ENCODE measurements at places on chromosomes 5 and 9. TPM values are rescaled to one million over a fixed set of nuclear protein-coding genes. Genes with fewer than 3 reads are reported as not detected.

The KIF2A gene
- total RNA-seq, result 254 TPM

The RMRP gene
- 144,204 TPM for total RNA-seq

The BRINP1 gene
- 93.0 TPM for total RNA-seq

The ENTPD8 gene
- total RNA-seq, result not detected

Measured in diencephalon (tissue), 1 donor.